Cortex of kidney (tissue), 1 donor: ENCODE measurements at places on chromosomes 2 and 18.

- DNase-seq: no peak
These were observed 56.3 kb upstream of the UBXN4 start for GRCh38 chr2:135685361-135685760.

DNA sequence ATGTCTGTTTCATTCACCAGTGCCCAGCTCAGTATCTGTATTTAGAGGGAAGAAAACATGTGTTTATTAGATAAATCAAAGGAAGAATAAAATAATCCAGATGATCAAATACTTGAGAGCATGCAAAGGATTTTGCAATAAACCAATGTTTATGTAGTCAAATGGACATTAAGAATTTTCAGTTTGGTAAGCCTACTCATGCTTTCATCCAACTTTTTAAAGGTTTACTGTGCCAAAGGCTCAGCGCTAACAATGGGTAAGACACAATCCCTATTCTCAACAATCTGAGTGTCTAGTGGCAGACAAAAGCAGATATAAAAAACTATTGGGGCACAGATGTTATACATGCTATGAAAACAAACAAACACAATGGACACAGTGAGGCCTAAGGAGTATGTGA lies 26.3 kb downstream of the GRB14 start:
- no peak for DNase-seq

DNA sequence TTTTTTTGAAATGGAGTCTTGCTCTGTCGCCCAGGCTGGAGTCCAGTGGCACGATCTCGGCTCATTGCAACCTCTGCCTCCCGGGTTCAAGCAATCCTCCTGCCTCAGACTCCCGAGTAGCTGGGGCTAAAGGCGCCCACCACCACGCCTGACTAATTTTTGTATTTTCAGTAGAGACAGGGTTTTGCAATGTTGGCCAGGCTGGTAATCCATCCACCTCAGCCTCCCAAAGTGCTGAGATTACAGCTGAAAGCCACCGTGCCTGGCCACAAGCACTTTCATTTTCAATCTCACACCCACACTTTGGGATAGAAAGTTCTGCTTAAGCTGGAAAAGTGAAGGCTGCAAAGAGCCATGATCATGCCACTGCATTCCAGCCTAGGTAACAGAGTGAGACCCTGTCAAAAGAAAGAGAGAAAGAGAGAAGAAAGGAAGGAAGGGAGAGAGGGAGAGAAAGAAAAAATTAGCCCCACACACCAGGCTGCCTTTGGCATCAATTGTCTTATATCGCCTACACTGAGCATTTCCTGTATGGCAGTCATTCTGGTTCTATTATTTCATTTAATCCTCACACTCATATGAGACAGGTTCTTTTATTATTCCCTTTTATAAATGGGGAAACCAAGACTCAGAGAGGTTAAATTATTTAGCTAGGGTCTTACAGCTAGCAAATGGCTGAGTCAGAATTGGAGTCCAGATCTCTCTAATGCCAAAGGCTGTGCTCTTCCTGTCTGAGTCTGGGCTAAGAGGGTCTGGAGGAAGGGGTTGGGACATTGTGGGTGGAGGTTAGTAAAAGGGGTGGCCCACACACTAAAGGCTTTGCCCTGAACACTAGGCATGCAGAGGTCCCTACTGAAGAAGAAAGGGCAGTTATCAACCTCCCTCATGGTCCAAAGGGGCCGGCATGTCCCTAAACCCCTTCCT lies 37.9 kb upstream of the PKDCC start:
- no peak for DNase-seq

DNA sequence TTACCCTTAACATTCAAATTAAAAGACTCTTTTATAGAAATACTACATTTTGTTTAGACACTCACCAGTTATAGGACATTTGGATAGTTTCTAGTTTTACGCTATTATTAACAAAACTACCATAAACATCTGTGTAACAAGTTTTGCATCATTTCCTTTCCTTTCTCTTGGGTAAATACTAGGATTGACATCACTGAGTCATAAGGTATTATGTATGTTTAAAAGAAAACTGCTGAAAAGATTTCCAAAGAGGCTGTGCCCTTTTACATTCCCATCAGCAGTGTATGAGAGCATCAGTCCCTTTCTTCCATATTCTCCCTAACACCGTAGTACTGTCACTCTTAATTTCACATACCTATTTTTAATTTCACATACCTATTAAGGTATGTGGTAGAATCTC lies 130.6 kb downstream of the USP34 start:
- no peak for DNase-seq

DNA sequence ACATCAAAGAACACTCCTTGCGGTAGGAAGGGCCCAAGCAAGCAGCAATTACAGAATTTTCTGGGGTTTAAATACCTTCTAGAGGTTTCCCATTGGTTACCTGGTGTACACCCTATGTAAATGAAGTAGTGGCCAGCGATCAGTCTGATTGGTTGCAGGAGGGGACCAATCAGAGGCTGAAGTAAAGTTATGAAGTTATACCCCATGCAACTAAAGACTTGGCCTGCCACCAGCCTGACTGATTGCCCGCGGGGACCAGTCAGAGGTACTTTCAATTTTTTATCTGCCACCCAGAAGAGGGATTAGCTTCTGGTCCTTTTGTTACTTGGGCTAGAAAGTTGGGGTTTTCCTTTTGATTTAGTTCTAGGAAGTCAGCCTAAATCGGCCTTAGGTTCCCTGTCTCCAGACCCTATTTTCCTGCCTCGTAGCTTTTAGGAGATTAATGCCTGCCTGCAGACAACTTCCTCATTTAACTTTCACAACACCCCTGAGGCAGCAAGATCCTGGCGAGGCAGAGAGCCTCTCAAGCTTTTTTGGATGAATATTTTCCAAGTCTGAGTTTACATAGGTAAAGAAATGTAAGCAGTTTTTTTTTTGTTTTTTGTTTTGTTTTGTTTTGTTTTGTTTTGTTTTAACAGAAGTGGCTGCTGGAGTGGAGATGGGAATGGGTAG lies 1.5 kb upstream of the DGUOK start:
- DNase-seq: no peak
